Ovary (tissue), 10 donors: ENCODE measurements at places on chromosomes 6 and 20. TPM values are rescaled to one million over a fixed set of nuclear protein-coding genes. Genes with fewer than 3 reads are reported as not detected.

DNA sequence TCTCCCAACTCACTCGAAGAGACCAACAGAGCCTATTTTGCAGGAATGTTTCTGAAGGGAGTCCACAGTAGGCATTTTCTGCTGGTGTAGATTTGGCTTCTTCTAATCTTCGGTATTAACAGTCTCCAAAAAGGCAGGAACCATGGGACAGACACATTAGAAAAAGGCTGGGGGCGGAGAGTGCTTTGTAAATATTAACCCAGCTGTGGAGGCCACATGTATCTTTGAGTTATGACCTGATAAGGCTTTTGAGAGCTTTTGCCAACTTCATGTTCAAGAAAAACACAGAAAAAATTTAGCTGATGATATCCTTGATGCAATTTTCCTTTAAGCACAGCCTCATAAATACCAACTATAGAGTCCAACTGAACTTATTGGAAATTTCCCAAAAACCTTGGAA is 119.4 kb upstream of the TSHZ2 start:
- H3K4me3 ChIP-seq = no peak overlapping the region
- DNase-seq = no peak
- no peaks in the 10 kb centered on the region for H3K36me3 ChIP-seq
- H3K27me3 ChIP-seq = no peaks in the 10 kb centered on the region
- H3K27ac ChIP-seq = no peak overlapping the region
- H3K4me1 ChIP-seq = peaks cover 2% of the 10 kb centered on the region

RAD21L1 gene
- total RNA-seq = not detected

- no peak for DNase-seq
- no peak overlapping the region for H3K4me3 ChIP-seq
- no peak overlapping the region for H3K27ac ChIP-seq
- H3K36me3 ChIP-seq = no peaks in the 10 kb centered on the region
These were observed 284.1 kb upstream of the TAB2 start for GRCh38 chr6:149033454-149033853.

DNA sequence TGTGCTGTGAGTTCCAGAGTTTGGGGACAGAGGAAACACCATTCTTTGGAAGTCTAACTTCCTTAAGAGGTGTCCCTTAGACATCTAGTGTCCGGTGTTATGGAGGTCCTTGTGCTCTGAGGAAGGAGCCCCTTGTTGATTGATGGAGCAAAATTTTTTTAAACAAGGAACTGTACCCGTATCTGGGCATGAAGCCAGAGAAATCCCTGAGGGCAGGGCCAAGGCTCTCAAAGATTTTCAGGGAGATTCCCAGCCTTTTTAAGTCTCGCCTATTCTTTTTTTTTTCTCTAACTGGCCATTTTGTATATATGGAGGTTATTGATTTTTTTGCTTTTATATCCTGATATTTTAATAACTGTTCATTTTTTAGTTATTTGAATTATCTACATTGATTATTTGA is 45.9 kb downstream of the TRIM38 start:
- no peak overlapping the region for H3K4me3 ChIP-seq
- DNase-seq = no peak
- H3K36me3 ChIP-seq = no peaks in the 10 kb centered on the region
- no peaks in the 10 kb centered on the region for H3K4me1 ChIP-seq
